Skin of body (tissue), 3 donors: ENCODE measurements at places on chromosomes 7 and 10.
A peak's percentile ranks its signal among the peaks of the same experiment; 100 is the strongest.

- DNase-seq: no peak
These were observed 21.2 kb downstream of the ZMIZ2 start for GRCh38 chr7:44769776-44770294.

GRCh38 chr10:129710510-129710847 is 243.4 kb downstream of the MGMT start:
- no peak for DNase-seq

- no peak for DNase-seq
These were observed 2.6 kb downstream of the LIPA start for GRCh38 chr10:89248990-89249389.

DNA sequence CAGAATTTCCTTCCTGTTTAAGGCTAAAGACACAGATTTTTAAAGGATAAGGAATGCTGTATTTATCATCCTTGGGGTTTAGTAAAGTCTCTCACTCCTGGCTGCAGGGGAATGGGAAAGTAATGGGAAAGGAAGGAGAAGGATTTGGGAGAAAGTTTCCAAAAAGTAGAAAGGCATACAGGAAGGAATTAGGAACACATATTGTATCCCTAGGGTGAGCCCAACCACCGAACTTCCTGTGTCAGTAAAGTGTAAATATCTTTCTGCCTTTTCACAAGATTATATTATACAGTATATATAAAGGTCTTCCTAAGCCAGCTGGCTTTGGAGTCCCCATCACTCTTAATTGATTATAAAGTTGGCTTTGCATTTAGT is 12.0 kb upstream of the UBE2D1 start:
- no peak for DNase-seq

GRCh38 chr7:44193011-44193802 is 4.0 kb upstream of the GCK start:
- no peak for DNase-seq

- DNase-seq: no peak
These were observed 57.8 kb downstream of the TCF7L2 start for GRCh38 chr10:113007821-113008220.

GRCh38 chr7:22325671-22326070 is 31.3 kb downstream of the RAPGEF5 start:
- DNase-seq: no peak

DNA sequence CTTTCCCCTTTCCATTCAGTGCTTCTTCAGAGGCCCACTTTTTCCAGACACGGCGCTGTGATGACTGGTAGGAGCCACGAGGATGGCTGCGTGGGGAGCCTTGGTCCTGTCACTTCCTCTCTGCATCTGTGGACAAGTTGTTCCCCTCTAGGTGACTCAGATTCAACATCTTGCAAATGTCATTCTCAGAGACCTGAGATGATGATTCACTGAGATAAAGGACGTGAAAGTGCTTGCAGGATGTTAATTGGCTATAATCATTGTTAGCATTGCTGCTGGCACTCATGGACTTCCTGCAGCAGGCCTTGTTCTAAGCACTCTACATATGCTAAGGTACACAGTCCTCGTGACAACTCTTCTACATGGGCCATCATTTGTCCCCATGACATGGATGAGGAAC is 489.8 kb upstream of the ZMIZ1 start:
- no peak for DNase-seq

GRCh38 chr7:98423043-98423442 is 22.2 kb upstream of the BAIAP2L1 start:
- no peak for DNase-seq

- DNase-seq: no peak
These were observed 669 bp downstream of the PI4K2A start for GRCh38 chr10:97640868-97641811.

- no peak for DNase-seq
These were observed 73.8 kb downstream of the DIP2C start for GRCh38 chr10:615583-616152.

DNA sequence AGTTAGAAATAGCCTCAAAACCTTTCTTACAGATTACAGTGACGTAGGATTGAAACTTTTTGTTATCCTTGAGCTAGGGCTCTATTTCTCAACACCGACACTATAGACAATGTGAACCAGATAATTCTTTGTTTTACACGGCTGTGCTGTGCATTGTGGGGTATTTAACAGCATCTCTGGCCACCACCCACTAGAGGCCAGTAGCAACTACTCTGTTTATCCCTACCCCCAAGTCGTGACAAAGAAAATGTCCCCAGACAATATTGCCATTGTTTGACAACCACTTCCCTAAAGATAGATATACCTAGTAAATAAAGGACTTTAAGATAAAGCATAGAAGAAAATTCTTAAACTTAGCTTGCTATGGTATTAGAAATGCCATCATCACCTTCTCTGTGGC is 359.6 kb downstream of the ARL4A start:
- DNase-seq: no peak

DNA sequence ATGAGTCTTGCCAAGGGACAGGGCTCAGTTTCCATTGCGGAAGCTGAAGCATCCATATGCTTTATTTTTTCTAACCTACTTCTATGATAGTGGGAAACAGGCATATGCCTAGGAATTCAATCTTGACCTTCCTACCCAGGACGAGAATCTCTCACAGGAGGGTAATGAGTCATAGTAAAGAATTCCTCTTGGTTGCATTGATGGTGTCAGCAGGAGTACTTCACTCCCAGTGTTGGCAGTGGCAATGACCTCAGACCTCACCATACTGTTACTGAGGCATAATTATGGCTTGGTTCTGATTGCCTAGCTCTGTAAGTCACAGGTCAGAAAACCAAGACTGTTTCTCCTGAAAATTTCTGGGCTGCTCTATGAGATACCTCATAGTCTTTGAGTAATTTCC is 552.9 kb downstream of the ARL4A start:
- no peak for DNase-seq

- no peak for DNase-seq
These were observed 705.0 kb downstream of the PARD3 start for GRCh38 chr10:34109952-34110702.

DNA sequence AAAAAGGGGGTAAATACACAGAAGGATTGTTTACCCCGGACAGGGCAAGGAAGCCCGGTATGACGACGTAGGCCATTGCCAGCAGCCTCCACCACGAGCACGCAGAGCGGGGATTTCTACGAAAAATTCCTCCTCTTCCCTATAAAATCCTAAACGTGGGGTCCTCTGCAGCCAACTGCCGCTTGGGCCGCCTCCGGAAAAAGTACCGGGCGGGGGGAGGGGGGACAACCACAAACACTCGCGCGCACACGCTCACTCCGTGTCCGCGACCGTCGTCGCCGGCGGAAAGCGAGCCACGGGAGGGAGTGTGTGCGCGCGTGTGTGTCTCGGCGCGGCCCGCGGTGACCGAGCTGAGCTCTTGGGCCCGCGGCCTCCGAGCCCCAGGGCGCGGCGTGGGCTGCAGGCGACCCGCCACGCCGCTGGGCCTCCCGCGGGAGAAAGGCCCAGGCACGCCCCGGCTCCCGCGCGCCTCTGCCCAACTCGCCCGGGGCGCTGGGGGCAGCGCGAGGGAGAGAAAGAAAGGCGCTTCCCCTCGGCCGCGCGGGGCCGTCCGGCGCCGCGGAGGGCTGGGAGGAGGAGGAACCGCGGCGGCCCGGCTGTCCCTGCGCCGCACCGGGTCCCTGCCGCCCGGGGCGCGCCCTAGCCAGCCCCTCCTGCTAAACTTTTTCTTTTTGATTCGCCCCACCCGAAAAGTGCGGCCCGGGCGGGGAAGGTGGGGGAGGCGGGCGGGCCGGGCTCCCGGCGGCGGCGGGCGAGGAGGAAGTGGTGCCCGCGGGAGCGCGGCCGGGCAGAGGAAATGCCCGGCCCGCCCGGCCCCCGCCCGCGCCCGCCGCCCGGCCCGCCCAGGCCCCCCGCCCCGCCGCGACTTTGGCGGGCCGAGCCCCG is 1.5 kb downstream of the CTBP2 start:
- DNase-seq: no peak

GRCh38 chr7:107563081-107563774 is 492 bp downstream of the COG5 start:
- peak; percentile 43 for DNase-seq

DNA sequence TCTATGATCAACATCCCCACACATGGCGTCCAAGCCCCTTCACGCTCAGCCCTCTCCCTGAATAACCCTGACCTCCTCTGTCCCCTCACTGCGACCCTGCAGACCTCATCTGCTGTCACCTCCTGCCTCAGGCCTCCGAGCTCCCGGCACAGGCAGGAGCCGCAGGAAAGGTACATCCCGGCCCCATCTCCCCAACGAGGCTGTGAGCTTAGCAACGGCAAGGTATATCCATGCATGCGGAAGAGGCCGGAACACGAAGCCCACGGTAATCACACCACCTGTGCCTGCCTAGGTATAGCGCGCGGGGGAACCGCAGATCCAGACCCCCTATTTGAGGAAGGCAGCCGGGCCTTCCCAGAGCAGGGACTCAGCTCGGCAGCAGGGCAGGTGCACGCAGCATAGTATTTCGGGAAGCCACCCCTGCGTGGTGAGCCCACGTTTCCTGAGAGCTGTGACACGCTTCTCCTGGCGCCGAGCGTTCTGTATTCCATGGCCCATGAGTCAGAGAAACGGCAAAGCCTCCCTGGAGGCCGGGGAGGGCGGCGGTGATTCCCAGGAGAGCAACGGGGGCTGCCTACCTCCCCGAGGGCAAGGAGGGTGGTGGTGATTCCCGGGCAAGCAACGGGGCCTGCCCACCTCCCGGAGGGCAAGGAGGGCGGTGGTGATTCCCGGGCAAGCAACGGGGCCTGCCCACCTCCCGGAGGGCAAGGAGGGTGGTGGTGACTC is 50.1 kb upstream of the DNAAF5 start:
- no peak for DNase-seq

DNA sequence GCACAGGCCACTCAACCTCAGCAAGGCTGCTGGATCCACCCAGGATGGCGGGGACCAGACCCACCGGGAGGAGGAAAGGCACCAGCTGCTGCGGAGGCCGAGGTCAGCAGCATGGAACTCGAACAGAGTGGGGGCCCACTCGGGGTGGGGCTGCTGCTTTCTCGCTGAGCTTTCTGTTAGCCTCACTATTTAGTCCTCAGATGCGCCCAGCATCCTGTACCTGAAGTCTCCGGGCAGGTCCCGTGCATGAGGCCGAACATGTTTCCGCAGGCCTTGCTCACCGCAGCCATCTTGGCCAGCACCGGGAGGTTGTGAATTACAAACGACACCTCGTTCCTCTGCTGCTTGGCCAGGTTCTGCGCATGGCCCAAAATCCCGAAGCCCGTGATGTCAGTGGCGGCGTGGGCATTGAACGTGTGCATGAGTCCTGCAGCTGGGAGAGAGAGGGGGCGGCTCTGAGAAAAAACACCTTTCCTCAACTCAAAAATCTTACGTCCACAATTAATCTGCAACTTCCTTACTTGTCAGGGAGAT is 22.8 kb upstream of the PHYH start:
- DNase-seq: no peak

DNA sequence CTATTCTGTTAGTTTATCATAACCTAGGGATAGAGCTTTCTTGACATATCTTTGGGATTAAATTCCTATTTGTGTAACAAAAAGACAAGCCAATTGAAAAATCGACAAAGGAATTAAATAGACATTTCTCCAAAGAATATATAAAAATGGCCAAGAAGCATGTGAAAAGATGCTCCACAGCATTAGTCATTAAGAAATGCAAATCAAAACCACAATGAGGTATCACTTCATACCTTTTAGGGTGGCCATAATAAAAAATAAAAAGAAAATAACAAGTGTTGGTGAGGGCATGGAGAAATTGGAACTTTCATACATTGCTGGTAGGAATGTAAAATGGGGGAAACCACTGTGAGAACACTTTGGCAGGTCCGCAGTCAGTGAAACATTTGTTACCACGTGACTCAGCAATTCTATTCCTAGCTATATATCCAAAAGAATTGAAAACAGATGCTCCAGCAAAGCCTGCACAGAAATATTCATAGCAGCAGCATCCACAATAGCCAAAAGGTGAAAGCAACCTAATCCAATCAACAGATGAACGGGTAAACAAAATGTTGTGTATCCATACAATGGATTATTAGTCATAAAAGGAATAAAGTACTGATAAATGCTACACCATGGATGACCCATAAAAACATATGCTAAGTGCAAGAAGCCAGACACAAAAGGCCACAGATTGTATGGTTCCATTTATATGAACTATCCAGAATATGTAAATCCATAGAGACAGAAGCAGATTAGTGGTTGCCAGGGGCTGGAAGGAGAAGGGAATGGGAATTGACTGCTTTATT is 20.5 kb downstream of the SPAG6 start:
- no peak for DNase-seq

GRCh38 chr7:12637819-12638592 is 49.4 kb upstream of the ARL4A start:
- DNase-seq: no peak

DNA sequence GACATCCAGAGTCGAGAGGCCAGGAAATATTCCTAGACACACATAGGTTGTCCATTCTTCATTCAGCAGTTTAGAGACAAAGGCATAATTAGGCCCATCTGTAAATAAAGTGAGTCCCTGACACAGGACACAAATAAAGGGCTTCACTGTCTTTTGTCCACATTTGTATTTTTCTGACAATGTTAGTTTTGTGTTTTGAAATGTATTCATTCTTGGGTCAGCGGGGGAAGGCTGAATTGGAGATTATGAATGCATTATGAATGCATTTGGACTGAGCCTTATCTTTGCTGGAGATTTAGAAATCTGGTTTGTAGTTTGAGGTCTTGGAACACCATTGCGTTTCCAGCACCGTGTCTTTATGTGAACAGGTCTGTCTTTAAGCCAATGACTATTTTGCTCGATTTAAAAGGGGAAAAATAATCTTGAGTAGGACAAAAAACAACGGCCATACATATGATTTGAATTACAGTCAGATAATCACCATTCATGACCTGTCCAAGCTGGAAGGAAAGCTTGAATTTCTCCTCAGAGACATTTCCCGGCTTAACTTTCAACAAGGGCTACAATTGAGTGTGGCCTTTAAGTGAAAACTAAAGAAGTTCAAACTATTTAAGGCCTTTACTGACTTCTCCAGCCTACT is 334.8 kb downstream of the WDR11 start:
- DNase-seq: peak; percentile 59

DNA sequence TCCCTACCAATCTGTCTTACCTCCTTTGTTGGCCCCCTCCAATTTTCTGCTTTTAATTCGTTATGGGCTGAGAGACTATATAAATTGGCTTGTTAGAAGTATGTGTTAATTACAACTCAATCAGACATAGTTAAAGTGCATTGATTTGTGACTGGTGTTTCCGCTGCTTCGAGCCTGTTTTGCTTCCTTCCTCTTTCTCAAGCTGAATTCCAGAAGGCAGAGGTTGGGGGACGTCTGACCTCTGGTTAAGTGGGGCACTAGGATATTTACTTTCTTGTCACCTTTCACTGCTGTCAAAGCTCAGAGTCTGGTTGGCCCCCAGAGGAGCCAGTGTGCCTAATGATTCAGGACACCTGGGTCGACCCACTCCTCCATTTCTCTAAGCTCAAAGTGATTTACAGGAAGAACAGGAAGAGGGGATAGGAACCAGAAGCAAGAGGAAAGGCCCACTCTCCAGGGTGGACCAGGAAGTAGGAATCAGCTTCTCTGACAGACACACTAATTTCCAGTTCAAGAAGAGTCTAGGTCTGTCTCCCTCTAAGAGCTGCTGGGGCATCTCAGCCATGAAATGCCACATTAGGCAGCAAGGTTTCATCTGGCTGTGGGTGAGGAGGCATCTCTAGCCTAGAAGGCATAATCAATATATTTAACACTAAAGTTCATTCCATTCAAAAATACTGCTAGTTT is 397.2 kb upstream of the NPVF start:
- no peak for DNase-seq

GRCh38 chr7:47557694-47558670 is 23.9 kb downstream of the TNS3 start:
- peak; percentile 40 for DNase-seq
